ENCODE measurements at places on chromosomes 4 and X. TPM values are rescaled to one million over a fixed set of nuclear protein-coding genes. Genes with fewer than 3 reads are reported as not detected.

The RS1 gene
- polyA plus RNA-seq, result not detected

The LRCH2 gene
- polyA plus RNA-seq, result 3.8 TPM

The FRAS1 gene
- 0.08 TPM for polyA plus RNA-seq

The SSX1 gene
- not detected for polyA plus RNA-seq

The GK2 gene
- not detected for polyA plus RNA-seq

The COL25A1 gene
- polyA plus RNA-seq, result 0.08 TPM

The ADH1B gene
- polyA plus RNA-seq, result 4,880 TPM

The TMEM144 gene
- 10.4 TPM for polyA plus RNA-seq

The DUSP21 gene
- not detected for polyA plus RNA-seq

The TMEM47 gene
- polyA plus RNA-seq, result 118 TPM

The PDE6B gene
- 4.0 TPM for polyA plus RNA-seq

The ZFYVE28 gene
- polyA plus RNA-seq, result 7.0 TPM

The TLR3 gene
- 2.2 TPM for polyA plus RNA-seq

The MTNR1A gene
- polyA plus RNA-seq, result not detected

The NLGN3 gene
- polyA plus RNA-seq, result 0.63 TPM

The ZFP42 gene
- not detected for polyA plus RNA-seq

The MAGED1 gene
- 57.9 TPM for polyA plus RNA-seq

The ZNF141 gene
- 5.6 TPM for polyA plus RNA-seq

The USP17L13 gene
- polyA plus RNA-seq, result not detected

The F9 gene
- polyA plus RNA-seq, result not detected

The SLITRK4 gene
- 1.0 TPM for polyA plus RNA-seq

The DCAF12L1 gene
- polyA plus RNA-seq, result not detected

The DAPP1 gene
- 4.3 TPM for polyA plus RNA-seq

The CTAG2 gene
- not detected for polyA plus RNA-seq
